ENCODE measurements at places on chromosomes 16 and 17. TPM values are rescaled to one million over a fixed set of nuclear protein-coding genes. Genes with fewer than 3 reads are reported as not detected.

DNA sequence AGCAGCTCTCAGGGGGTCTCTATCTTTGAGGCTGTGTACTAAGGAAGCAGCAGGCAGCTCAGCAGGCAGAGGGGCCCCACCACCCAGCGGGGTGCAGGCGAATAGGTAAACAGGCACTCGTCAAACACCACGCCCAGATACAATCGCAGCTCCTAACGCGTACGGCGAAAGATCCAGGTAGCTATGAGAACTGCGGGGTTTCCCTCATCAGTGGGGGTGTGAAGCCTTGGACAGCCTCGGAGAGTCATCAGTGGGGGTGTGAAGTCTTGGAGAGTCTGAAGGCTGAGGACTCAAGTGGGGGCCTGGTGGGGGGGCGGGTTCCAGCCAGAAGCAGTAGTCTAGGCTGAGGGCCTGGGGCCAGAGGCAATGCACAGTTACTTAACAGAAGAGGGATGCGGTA is 69.0 kb downstream of the RTN4RL1 start:
- DNase-seq: no peak

CDIPT gene
- 79.4 TPM for polyA plus RNA-seq

DNA sequence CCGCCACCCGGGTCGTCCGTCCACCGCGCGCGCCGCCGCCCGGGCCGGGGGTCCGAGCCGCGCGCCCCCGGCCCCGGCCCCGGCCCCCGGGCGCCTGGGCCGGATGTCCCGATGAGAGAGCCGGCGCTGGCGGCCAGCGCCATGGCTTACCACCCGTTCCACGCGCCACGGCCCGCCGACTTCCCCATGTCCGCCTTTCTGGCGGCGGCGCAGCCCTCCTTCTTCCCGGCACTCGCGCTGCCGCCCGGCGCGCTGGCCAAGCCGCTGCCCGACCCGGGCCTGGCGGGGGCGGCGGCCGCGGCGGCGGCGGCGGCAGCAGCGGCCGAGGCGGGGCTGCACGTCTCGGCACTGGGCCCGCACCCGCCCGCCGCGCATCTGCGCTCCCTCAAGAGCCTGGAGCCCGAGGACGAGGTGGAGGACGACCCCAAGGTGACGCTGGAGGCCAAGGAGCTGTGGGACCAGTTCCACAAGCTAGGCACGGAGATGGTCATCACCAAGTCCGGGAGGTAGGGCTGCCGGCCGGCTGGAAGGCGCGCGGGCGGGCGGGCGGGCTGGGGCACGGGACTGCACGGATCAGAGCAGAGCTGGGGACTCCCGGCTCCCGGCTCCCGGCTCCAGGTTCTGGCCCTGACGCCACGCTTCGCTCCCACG is 548 bp downstream of the TBX2 start:
- DNase-seq: no peak

FA2H gene
- 3.1 TPM for polyA plus RNA-seq

HAP1 gene
- 1.3 TPM for polyA plus RNA-seq

DNA sequence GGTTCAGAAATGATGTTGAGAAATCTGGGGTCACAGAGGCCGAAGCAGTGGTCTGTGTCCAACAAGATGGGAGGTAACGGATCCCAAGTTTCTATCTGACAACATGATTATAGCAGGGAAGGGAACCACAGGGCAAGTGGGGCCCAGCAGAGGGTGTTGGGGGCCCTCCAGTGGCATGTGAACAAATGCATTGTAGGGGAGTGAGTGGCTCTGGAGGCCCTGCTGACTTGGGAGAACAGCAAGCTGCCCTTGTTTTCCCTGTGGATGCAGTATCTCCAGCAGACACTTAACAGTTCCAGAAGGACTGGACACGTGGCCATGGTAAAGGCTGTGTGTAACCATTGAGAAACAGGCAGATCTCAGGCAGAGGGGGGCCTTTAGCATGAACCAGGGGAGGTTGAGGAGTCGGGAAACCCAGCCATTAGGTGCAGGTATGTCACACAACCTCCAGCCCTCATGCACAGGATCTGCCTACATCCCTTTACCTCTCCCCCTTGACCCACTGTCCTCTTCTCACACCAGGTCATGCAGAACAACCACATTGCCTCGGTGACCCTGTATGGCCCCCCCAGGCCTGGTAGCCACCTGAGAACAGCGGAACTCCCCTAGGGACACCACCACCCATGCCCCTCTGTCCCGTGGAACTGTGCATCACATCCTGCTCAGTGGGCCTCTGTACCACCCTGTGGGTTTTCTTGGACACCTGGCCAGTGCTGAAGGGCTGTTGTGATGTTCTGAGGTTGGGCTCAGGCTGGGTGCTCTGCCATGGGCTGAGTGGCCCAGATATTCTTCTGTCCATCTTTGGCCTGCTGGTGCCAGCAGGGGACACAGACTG is 4.1 kb downstream of the B3GNT9 start:
- no peak for DNase-seq

ACAP1 gene
- polyA plus RNA-seq: 6.3 TPM

DNA sequence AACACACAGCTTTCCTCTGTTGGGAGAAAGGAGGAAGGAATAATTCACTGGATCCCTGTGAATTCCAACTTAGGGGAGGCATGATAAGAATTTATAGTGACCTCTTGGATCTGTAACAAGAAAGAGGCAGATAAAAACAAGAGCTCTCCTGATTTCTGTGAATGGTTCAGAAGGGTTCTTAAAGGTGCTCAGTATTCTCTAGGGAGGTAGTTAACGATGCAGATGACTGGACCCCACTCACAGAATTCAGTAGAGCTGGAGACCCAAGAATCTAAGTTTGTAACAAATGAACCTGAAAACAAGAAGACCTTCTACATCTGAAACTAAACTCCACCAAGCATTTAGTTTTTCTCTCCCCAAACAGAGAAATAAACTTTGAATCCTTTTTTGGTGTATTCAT is 8.6 kb downstream of the ZNRF1 start:
- no peak for DNase-seq

DNA sequence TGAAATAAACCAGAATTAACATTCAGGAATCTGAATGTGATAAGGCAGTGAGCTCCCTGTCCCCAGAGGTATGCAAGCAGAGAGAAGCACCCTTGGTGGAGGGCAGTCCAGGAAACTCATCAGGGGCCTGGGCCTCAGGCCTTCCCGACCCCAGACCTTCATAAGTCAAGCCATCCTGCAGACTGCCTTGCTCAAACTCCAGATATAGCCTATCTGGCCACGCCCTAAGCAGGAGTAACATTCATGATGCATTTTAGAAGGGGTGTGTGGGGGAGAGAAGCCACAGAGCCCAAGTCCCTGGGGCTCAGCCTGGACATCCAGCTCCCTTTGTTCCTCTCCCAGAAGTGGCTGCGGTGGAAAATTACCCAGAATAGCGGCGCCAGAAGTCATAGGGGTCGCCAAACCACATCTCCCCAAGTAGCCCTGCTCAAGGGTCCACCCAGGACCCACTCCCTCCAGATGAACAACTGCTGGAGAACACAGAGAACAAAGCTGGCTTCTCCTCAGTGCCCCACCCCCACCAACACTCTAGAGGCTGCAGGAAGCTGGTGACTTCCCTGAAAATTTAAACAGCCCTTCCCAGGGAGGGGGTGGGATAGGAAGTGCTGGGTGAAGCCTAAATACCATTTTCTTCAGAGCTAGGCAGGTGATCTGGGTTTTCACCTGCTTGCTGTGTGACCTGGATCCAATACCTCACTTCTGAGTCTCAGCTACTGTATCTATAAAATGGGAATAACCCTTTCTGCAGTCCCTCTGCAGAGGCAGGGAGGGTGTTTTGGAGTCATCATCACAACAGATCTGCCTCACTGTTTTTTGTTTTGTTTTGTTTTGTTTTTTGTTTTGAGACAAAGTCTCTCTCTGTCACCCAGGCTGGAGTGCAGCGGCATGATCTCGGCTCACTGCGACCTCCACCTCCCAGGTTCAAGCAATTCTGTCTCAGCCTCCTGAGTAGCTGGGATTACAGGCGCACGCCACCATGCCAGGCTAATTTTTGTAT is 1.5 kb upstream of the SREBF1 start:
- DNase-seq: no peak

RCVRN gene
- not detected for polyA plus RNA-seq

- DNase-seq: no peak
Measured at GRCh38 chr17:76593959-76594358, 8.3 kb upstream of the ST6GALNAC2 start.

DNA sequence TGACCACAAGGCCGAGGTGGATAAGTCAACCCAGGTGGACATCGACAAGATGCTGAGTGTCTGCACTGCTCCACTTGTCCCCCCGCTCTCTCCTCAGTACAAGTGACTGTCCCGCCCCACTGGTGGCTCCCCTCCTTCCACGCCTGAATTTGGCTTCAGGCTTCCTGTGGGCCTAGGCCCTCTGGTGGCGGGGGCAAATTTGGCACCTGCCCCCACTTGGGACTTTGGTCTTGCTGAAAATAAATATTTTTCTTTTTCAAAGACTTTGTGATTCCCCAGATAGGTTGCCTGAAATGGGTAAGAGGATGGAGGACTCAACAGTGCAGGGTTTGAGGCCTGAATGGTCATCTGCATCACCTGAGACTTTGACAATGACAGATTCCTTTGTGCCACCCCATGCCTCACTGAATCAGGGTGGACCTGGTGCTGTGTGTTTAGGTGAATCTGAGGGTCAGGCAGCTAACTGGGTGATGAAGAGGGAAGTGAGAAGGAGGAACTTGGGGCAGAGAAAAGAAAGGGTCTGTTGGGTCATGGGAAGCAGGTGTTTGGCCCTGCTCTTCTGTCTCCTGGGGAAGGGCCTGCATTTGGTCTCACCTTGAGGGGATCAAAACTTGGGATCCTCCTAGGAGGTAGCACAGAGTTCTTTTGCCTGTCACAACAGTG is 2.0 kb downstream of the C16orf86 start:
- no peak for DNase-seq

WDR45B gene
- 106 TPM for polyA plus RNA-seq

- DNase-seq: no peak
Measured at GRCh38 chr17:48910370-48910769, 2.2 kb downstream of the UBE2Z start.

LLGL2 gene
- polyA plus RNA-seq: 67.5 TPM

GRCh38 chr16:68700831-68701230 is 36.3 kb upstream of the CDH1 start:
- DNase-seq: peak; percentile 33

DNA sequence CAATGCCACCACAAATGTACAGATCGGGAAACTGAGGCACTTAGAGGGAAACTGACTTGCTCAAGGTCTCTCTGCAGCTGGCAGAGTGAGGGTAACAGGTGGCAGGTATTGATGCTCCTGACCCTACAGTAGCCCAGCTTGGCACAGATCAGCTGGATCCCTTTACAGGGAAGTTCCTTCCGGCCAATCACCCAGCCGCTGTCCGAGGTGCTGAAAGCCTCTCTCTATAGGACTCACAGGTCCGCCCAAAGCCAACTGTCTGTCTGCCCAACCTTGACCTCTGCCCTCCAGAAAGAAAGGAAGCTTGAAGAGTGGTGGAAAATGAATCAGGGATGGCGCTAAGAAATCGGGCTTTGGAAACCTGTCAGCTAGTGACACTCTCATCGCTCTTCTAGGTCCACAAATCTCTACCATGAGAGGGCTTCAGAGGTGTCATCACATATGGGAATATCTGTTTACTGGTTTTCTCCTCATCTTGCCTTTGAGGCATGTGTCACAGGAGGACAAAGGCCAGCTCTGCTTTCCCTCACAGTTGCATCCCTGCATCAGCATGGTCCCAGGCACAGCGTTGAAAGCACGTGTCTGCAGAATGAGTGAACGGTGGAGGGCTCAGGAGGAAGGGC is 246.2 kb downstream of the KATNIP start:
- peak; percentile 66 for DNase-seq

GRCh38 chr17:9271989-9272388 is 250.7 kb downstream of the NTN1 start:
- no peak for DNase-seq

- no peak for DNase-seq
Measured at GRCh38 chr17:36857698-36858097, 79.6 kb upstream of the LHX1 start.

- DNase-seq: no peak
Measured at GRCh38 chr17:59432657-59433056, 101.2 kb downstream of the YPEL2 start.

DNA sequence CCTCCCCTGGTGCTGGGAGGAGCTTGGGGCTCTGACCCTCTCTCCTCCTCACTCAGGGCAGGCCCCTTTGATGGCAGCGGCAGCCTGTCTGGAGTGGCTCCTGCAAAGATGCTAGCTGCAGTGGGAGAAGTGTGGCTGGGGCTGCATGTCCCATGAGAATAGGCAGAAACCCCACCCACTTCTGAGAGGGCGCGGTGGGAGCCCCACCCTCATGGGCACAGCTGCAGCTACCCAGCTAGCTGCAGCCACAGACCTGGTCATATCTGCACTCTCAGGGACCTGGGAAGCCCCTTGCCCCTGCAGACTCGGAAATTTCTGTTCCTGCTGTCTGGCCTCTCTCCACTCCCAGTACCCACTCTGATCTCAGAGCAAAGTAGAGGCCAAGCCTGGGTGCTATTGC is 72.2 kb upstream of the BRD7 start:
- no peak for DNase-seq

- no peak for DNase-seq
Measured at GRCh38 chr16:49462989-49463371, 89.4 kb downstream of the C16orf78 start.

SLC35G6 gene
- 0.45 TPM for polyA plus RNA-seq

MYH1 gene
- 0.05 TPM for polyA plus RNA-seq

DNA sequence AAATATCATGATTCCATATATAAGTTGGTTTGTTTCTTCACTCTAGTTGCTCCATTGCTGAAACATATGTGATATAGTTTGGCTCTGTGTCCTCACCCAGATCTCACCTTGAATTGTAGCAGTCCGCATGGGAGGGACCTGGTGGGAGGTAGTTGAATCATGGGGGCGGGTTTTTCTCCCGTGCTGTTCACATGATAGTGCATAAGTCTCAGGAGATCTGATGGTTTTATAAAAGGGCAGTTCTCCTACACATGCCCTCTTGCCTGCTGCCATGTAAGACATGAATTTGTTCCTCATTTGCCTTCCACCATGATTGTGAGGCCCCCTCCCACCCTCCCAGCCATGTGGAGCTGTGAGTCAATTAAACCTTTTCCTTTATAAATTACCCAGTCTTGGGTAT is 915.5 kb downstream of the KCNJ2 start:
- DNase-seq: no peak

- DNase-seq: no peak
Measured at GRCh38 chr17:41494524-41494923, 4.8 kb upstream of the KRT36 start.

GRCh38 chr17:49437696-49438435 is 23.2 kb upstream of the PHB1 start:
- no peak for DNase-seq

GRCh38 chr17:50837980-50838954 is 2.9 kb downstream of the WFIKKN2 start:
- no peak for DNase-seq

MT1M gene
- 0.30 TPM for polyA plus RNA-seq

DNA sequence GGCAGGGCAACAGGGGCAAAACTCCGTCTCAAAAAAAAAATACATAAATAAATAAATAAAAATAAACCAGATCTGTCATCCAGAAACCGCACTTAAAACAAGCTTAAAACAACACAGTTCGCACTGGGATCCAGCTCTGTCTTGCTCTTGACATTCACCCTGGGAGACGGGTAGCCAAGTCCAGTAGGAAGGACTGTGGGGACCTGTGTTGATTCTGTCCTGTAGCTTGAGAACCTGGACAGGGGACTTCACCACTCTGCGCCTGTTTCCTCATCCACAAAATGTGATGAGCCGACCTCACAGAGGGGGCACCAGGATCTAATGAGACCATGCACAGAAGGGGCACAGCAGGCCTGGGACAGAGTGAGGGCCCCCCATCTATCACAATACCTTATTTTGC is 1.5 kb upstream of the RAI1 start:
- DNase-seq: no peak

- DNase-seq: no peak
Measured at GRCh38 chr17:74368341-74369081, 1.2 kb downstream of the GPR142 start.

ADAP2 gene
- polyA plus RNA-seq: 3.4 TPM

YBX2 gene
- 4.1 TPM for polyA plus RNA-seq

GRCh38 chr16:25155553-25156460 is 44.3 kb downstream of the LCMT1 start:
- DNase-seq: no peak
